ENCODE measurements at places on chromosomes 3 and 15. TPM values are rescaled to one million over a fixed set of nuclear protein-coding genes. Genes with fewer than 3 reads are reported as not detected.

The LSAMP gene
- total RNA-seq, result 4.8 TPM

- H3K4me1 ChIP-seq, result no peaks in the 10 kb centered on the region
- DNase-seq, result peak; percentile 72
- H3K36me3 ChIP-seq, result no peaks in the 10 kb centered on the region
- peaks cover 7% of the 10 kb centered on the region for H3K27me3 ChIP-seq
These were observed 10.5 kb upstream of the SH3GL3 start for GRCh38 chr15:83436513-83437158.

The CSTA gene
- 7.9 TPM for total RNA-seq

DNA sequence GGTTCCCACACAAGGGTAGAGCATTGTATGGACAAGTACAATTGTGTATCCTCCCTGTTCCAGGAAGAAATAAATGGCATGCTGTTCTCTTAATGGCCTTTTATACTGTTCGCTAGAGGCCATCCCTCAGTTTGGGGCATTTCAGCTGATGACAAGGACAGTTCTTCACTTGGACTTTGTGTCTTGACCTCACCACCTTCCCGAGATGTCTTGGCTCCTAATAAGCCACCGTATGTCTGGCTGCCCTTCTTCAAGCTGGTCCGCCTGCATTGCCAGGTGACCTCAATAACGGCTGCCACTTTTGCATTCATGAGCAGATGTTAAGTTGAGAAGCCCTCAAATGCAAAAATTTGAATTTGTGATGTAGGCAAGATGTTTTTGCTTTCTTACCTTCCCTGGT lies 24.1 kb downstream of the ZBTB38 start:
- H3K4me1 ChIP-seq, result peaks cover 2% of the 10 kb centered on the region
- no peaks in the 10 kb centered on the region for H3K27me3 ChIP-seq
- peaks cover 3% of the 10 kb centered on the region for H3K36me3 ChIP-seq
- DNase-seq, result no peak
- no peak overlapping the region for H3K27ac ChIP-seq
- no peak overlapping the region for H3K4me3 ChIP-seq

GRCh38 chr3:192636517-192637444 lies 90.6 kb downstream of the FGF12 start:
- no peaks in the 10 kb centered on the region for H3K27me3 ChIP-seq
- H3K36me3 ChIP-seq, result no peaks in the 10 kb centered on the region
- DNase-seq, result no peak
- no peaks in the 10 kb centered on the region for H3K4me1 ChIP-seq
- H3K27ac ChIP-seq, result no peak overlapping the region

The CCR3 gene
- 0.26 TPM for total RNA-seq

GRCh38 chr3:123667784-123668183 lies 82.9 kb upstream of the HACD2 start:
- no peak overlapping the region for H3K4me3 ChIP-seq
- no peak overlapping the region for H3K27ac ChIP-seq
- H3K4me1 ChIP-seq, result peaks cover 7% of the 10 kb centered on the region
- H3K36me3 ChIP-seq, result peaks cover 26% of the 10 kb centered on the region
